Upper lobe of left lung (tissue), 6 donors: ENCODE measurements at places on chromosomes 2 and 18. TPM values are rescaled to one million over a fixed set of nuclear protein-coding genes. Genes with fewer than 3 reads are reported as not detected.

Gene IL1F10
- total RNA-seq: not detected

Gene GCG
- total RNA-seq: not detected

GRCh38 chr2:216711348-216711747 lies 16.0 kb upstream of the IGFBP5 start:
- DNase-seq: no peak

DNA sequence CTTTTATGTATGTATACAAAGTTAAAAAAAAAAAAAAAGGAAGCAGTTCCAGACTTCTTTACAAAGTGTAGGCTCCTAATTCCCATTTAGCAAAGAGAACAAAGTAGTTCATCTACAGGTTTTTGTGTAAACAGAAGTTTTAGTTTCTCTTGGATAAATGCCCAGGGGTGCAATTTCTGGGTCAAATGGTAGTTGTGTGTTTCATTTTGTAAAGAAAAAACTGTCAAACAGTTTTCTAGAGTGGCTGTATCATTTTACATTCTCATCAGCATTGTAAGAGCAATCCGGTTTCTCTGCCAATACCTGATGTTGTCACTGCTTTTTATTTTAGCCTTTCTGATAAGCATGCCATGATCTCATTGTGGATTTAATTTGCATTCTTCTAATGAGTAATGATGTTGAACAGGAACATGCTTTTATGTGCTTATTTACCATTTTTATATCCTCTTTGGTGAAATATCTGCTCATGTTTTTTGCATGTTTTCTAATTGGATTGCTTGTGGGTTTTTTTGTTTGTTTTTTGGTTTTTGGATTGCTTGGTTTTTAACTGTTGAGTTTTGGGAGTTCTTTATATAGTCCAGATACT lies 16.6 kb upstream of the PSME4 start:
- DNase-seq: no peak
